ENCODE measurements at places on chromosomes 7 and 10.

GRCh38 chr7:128055637-128056036, 24.4 kb upstream of the LRRC4 start:
- no peak for DNase-seq

- DNase-seq: no peak
These were observed 5.8 kb downstream of the AP4M1 start for GRCh38 chr7:100107125-100107737.

DNA sequence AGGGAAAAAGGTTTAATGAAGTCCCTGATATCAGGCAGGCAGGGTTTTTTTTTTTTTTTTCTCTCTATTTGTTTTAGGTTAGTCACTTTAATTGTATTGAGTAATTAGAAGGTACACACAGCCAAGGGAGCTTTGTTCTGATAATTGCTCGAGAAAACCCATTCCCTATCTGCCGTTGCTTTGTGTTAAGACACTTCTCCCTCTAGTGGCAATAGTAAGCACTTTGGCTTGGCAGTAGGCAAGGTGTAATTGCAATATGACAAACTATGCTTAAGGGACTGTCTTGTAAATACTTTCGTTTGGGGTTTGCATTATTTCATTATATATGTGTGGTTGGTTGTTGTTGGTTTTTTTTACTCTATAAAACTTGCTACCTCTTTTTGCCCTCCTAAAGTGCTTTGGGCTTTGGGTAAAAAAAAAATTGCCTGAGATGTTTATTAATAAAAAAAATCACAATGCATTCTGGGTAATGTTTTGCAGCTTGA, 113.4 kb downstream of the BTRC start:
- DNase-seq: peak; percentile 34

DNA sequence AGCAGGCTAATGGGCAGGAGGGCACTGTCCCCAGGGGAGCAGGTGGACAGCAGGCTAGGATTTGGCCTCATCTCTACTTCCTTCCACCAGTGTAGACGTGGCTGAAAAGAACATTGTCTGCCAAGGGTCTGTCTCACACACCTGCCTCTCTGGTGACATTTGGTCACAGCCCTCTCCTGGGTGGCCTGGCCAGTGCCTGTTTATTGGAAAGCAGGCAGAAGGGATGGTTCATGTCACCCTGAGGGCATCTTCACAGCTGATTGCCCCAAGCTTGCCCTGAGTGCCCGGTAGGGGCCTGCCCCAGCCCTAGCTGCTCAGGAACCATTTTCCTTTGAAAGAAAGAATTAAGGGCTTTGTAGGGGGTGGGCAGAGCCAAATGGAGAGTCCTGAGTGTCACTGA, 138.7 kb downstream of the C10orf105 start:
- DNase-seq: no peak

GRCh38 chr10:70379581-70380176, 2.7 kb downstream of the LRRC20 start:
- DNase-seq: no peak

DNA sequence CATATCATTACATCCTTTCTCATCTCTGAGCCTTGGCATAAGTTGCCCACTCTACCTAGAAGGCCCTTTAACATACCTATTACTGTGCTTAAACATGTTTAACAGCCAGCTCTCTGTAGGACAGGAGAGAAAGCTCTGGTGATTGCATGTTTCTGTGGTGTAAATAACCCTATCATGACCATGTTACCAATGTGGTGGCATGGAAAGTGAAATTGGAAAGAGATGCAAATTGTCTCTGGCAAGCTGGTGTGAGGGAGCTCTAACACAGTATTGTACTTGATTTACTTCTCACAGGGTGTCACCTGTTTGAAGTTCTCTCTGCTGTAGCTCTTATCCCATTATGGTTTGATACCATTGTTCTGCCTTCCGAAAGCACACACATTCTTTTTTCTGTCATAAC, 231.8 kb upstream of the DKK1 start:
- no peak for DNase-seq

- no peak for DNase-seq
These were observed 130.2 kb upstream of the CNTNAP2 start for GRCh38 chr7:145986248-145986874.

DNA sequence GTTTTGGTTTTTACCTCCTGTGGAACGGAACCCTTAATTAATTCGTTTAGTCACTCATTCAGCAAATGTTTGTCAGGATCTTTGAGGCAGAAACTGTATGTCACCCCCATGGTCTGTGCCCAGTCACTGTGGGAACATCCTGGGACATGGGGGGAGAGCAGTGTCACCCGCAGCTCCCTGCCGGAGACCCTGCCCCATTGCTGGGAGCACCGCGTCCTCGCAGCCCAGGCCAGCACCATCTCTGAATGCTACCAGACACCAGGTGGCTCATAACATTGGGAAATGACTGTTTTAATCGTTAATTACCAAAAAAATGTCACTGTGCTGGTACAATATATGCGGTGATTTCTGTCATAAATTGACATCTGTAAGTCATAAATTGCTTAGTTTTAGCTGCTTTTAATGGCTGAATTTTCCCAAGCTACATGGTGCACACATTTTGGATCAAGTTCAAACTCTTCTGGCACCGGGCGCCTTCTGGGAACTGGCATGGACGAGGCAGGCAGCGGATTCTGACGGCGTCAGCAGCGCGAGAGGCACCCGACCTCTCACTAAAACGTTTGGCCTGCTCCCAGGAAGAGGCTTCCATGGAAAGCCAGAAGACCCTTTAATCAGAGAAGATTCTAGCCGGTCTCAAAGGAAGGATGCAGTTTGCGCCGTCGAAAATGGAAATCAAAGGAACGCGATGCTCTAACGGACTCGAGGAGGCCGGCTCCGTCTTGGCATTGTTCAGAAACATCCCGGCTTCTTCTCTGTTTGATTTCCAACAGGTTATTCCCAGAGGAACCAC, 184.2 kb downstream of the ADARB2 start:
- DNase-seq: no peak

GRCh38 chr7:17625043-17625442, 315.3 kb downstream of the SNX13 start:
- DNase-seq: no peak

GRCh38 chr7:20558963-20559716, 56.3 kb upstream of the ABCB5 start:
- no peak for DNase-seq

DNA sequence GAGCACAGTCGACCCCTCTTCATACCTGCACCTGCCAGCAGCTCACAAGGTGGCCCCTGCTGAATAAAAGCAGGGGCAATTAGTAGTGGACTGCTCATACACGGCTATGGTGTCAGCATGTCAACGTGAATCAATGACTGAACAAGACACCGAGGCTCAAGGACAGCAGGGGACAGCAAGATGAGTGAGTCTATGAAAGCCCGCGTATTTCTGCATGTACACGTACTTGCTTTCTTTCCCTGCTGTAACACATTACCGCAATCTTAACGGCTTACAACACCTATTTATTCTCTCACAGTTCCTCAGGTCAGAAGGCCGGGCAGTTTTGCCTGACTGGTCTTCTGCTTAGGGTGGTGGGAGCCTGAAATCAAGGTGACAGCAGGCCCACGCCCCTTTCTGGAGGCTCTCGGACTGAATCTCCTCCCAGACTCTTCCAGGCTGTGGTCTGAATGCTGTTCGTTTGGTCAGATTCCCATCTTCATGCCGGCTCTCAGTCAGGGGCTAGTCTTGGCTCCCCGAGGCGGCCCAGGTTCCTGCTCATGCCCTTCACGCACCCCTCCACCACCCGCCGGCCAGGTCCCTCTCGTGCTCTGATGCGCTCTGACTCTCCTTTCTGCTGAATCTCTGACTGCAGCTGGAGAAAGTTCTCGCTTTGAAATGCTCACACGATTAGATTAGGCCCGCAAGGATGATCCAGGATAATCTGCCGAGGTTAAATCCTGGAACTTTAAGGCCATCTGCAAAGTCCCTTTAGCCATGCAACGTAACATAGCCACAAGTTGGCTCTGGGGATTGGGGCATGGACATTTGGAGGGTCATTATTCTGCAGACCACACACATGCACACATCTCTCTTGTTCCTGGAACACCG, 7.8 kb upstream of the PPP2R2D start:
- DNase-seq: no peak

- no peak for DNase-seq
These were observed 28.1 kb downstream of the LRRC4 start for GRCh38 chr7:128003167-128003566.

GRCh38 chr10:35726846-35727245, 84.8 kb upstream of the FZD8 start:
- peak; percentile 6 for DNase-seq

- DNase-seq: no peak
These were observed 165.5 kb downstream of the SND1 start for GRCh38 chr7:127817466-127817865.

Data from right renal pelvis (tissue), 4 donors.